ENCODE measurements at places on chromosomes 13 and 19. TPM values are rescaled to one million over a fixed set of nuclear protein-coding genes. Genes with fewer than 3 reads are reported as not detected.

DNA sequence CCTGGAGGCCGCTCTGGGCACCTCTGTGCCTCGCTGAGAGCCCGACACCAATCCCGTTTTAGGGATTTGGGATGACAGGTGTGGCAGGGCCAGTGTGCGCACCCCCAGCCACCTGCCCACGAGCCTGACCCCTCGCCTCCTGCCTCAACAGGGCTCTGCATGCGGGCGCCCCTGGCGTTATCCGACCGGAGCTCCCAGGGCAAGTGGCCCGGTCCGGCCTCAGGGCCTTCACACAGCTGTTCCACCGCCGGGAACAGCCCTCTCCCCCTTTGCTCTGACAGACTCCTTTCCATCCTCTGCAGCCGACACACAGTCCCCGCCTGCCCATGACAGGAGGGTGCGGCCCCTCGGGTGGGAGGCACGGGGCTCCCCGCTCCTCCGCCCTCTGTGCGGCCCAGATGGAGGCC is 7.1 kb upstream of the WDR18 start:
- no peak overlapping the region for H3K27ac ChIP-seq
- peaks cover 3% of the 10 kb centered on the region for H3K36me3 ChIP-seq
- no peak for DNase-seq
- H3K4me1 ChIP-seq: peaks cover 9% of the 10 kb centered on the region
- no peak overlapping the region for H3K4me3 ChIP-seq

KL gene
- total RNA-seq: 2.1 TPM

DNA sequence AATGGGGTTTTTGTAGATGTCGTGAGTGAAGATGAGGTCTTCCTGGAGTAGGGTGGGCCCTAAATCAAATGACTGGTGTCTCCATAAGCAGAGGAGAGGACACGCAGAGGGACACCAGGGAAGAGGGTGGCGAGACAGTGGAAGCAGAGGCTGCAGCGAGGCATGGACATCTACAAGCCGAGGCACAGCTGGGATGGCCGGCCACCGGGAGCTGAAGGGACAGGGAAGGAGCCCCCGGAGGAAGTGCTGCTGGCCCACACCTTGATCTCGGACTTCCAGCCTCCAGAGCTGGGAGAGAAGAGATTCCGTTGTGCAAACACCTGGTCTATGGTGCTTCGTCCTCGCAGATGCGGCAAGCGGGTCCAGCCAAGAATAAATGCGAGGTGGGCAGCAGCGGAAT is 84.5 kb downstream of the ANKRD10 start:
- H3K4me1 ChIP-seq: no peaks in the 10 kb centered on the region
- DNase-seq: no peak
- no peaks in the 10 kb centered on the region for H3K36me3 ChIP-seq
- H3K27ac ChIP-seq: no peak overlapping the region
- no peak overlapping the region for H3K4me3 ChIP-seq

KCNC3 gene
- 1.4 TPM for total RNA-seq

DNA sequence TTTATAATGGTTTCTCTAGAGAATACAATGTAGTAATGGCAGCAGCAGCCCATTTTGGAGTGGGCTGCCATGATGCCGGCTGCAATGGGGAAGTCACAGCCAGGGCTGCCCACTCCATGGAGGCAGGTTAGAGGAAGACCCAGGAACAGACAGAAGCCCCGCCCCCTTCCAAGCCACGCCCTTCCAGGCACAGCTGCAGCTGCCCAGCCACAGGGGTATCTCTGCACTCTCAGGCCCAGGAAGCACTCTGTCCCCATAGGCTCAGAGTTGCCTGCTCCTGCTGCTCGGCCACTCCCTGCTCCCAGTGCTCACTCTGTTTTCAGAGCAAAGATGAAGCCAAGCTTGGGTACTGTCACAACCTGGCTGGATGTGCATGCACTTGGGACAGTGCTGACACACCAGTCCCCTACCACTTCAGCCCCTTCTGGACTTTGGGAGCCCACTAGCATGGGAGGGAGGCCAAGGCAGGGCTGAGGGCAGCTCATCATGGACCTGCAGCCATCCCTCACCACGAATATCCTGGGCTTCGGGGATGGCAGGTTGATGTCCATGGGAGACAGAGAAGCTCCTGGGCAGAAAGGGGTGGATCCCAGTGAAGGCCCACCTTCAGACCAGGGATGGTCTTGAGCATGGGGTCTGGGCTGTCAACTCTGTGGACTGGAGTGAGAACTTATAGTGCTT is 1224.2 kb downstream of the SLITRK5 start:
- H3K4me3 ChIP-seq: no peak overlapping the region
- no peak for DNase-seq
- H3K27me3 ChIP-seq: no peaks in the 10 kb centered on the region
- no peaks in the 10 kb centered on the region for H3K4me1 ChIP-seq

DNA sequence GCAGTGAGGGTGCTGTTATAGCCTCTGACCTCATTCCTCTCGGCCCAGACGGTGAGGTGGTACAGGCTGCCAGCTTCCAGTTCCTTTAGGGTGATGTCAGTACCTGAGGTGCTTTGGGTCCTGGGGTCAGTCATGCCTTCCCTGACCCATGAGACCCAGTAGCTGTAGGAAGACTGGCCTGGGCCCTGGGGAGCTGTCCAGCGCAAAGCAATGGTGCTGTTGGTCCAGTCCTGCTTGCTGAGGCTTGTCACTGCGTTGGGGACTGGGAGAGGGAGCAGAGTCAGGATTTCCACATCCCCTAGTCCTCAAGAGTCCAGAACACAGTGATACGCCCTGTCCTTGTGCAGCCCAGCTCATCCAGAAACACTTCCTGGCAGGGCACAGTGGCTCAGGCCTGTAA is 10.7 kb downstream of the PTPRH start:
- no peak overlapping the region for H3K27ac ChIP-seq
- no peak for DNase-seq
- H3K4me3 ChIP-seq: no peak overlapping the region
- no peaks in the 10 kb centered on the region for H3K4me1 ChIP-seq

DNA sequence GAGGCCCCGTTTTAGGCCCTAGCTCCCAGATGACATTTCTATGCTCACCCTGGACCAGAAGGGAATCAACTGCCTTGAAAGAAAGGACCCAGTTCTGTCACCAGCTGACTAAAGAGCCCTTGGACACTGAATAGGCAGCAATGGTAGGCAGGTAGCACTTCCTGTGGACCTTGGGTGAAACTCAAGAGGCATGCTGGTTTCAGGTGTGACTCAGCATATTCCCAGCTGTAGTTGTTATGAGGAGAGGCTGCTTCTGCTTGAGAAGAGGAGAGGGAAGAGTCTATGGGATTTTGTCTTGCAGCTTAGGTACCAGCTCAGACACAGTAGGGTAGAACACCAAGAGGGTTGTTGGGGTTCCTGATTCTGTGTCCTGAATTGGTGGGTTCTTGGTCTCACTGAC is 37.9 kb upstream of the HTR2A start:
- no peak overlapping the region for H3K27ac ChIP-seq
- H3K27me3 ChIP-seq: no peaks in the 10 kb centered on the region
- DNase-seq: no peak
- no peak overlapping the region for H3K4me3 ChIP-seq

DNA sequence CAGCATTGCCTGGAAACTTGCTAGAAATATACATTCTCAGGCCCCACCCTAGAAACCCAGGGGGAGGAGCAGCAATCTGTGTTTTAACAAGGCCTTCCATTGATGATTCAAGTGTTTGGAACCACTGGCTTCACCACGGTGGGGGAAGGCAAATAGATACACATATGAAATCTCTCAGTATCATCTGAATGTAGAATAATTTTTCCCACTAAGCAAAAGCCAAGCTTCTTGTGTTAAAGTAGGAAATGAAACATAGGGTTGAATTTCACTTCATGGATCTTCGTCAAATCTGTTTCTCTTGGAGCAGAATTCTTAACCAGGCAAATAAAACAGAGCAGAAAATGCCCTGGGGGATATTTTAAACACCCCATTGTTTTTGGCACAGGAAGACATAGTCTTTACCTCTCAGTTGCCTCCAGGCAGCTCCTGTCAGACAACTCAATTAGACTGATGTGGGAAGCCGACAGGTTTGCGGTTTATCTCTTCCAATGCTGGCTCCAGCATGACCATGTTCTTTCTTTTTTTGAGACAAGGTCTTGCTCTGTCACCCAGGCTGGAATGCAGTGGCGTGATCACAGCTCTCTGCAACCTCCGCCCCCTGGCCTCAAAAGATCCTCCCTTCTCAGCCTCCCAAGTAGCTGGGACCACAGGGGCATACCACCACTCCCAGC is 213.0 kb downstream of the FOXO1 start:
- H3K27ac ChIP-seq: no peak overlapping the region
- DNase-seq: no peak
- peaks cover 11% of the 10 kb centered on the region for H3K4me1 ChIP-seq
- no peak overlapping the region for H3K4me3 ChIP-seq
- H3K36me3 ChIP-seq: no peaks in the 10 kb centered on the region

RFPL4AL1 gene
- total RNA-seq: not detected

DNA sequence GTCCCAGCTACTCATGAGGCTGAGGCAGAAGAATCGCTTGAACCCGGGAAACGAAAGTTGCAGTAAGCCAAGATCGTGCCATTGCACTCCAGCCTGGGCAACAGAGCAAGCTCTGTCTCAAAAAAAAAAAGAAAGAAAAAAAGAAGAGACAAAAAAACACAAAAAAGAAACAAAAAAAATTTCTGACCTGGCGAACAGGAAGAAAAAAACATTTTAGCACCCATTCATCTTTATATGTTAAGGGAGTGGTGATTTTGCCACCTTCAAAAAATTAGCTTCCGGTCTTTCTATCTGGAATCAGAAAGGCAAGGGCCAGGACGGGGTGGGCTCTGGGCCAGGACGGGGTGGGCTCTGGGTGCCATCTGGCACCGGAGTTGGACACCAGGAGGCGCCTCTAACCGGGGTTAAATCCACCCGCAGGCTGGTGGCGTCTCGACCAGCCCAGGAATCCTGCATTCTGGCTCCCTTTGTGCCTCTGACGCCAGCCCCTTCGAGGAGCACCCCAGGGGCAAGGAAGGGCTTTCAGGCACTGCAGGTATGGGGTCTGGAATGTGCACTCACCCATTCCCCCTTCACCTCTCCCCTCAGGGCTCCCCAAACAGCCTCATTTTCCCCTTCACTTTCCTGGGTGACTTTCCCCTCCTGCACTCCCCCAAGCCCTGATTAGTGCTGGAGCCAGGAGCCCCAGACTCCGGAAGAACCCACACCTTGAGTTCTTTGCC is 10.4 kb upstream of the ZSWIM4 start:
- H3K4me1 ChIP-seq: peaks cover 13% of the 10 kb centered on the region
- H3K27me3 ChIP-seq: no peaks in the 10 kb centered on the region
- no peak overlapping the region for H3K27ac ChIP-seq
- DNase-seq: peak; percentile 82
- no peaks in the 10 kb centered on the region for H3K36me3 ChIP-seq
- H3K4me3 ChIP-seq: no peak overlapping the region

FOXO1 gene
- 20.3 TPM for total RNA-seq

ZNF665 gene
- total RNA-seq: 1.1 TPM

- H3K27me3 ChIP-seq: no peaks in the 10 kb centered on the region
- no peak overlapping the region for H3K27ac ChIP-seq
- no peaks in the 10 kb centered on the region for H3K36me3 ChIP-seq
Measured at GRCh38 chr13:48737689-48738088, 84.0 kb downstream of the CYSLTR2 start.

GRCh38 chr13:80572923-80573316 is 232.0 kb upstream of the SPRY2 start:
- H3K4me1 ChIP-seq: peaks cover 15% of the 10 kb centered on the region
- no peak overlapping the region for H3K27ac ChIP-seq
- no peaks in the 10 kb centered on the region for H3K27me3 ChIP-seq
- no peak for DNase-seq
- H3K36me3 ChIP-seq: no peaks in the 10 kb centered on the region
- H3K4me3 ChIP-seq: no peak overlapping the region

CLEC17A gene
- total RNA-seq: not detected

DNA sequence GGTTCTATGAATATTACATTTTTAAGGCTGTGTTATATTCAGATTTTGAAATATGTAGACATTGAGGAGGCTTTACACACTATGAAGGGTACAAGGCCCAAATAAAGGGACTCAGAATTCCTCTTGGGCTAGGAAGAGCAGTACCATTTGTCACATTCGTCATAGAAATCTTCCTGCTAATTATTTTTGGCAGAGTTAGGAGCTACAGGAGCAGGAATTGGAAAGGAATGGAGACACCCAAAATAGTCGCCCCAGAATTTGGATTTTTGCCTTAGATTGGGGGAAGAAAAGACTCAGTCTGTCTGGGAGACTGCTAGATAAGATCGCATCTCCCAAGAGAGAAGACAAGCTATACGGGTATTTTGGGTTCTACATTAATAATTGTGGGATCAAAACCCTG is 176.4 kb upstream of the DACH1 start:
- no peaks in the 10 kb centered on the region for H3K4me1 ChIP-seq
- H3K27me3 ChIP-seq: no peaks in the 10 kb centered on the region
- H3K4me3 ChIP-seq: no peak overlapping the region
- DNase-seq: no peak
- no peaks in the 10 kb centered on the region for H3K36me3 ChIP-seq
- H3K27ac ChIP-seq: no peak overlapping the region

All from heart right ventricle (tissue), 16 donors.